ENCODE measurements at places on chromosomes 5 and 9.
A peak's percentile ranks its signal among the peaks of the same experiment; 100 is the strongest.

DNA sequence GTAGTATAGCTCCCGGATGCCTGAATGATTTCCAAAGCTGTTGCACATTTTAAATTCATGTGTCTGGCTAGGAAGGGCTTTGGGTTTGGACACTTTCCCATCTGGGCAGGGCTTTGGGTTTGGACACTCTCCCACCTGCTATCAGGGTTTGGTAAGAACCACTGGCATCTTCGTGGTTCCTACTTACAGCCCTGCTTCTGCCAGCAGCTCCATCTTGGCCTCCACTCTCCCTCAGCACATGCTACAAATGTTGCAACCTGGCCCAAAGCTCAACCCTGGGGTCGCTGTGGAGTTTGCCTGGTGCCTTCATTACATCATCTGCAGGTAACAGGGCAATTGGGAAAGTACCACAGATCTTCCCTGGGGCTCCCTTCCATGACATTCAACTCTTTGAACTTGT lies 3.5 kb downstream of the TMCO6 start:
- no peak for DNase-seq

DNA sequence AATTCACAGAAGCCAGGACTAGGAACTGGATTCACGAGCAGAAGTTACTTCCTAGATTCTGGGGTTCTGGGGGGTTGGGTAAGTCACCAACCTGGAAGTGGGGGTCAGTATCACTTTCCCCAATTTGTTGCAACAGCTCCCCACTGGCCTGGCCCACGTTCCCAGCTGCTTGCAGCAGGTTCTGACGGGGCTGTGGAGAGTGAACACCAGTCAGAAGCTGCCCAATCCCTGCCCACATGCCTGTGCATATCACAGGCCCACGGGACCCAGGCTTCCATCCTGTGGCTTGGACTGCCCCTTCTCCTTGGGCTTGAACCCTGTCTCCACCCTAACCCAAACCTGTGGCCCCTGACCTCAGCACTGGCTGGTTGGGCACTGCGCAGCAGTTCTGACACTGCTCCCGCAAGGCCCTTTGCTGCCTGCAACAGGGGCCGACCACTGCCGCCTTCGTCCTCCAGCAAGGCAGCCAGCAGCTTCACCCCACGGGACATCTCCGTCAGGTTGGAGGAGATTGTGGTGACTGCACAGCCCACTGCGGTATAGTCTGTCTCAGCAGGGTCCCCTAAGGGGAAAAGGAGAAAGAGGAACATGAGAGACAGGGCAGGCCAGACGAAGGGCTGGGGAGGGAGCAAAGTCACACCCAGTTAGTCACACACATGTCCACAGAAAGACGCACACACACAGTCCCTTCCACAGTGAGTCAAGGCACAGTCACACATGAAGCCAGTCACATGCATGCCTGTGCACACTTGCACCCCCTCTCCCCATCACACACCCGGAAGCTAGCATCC lies 13.1 kb downstream of the TLN1 start:
- DNase-seq: no peak

DNA sequence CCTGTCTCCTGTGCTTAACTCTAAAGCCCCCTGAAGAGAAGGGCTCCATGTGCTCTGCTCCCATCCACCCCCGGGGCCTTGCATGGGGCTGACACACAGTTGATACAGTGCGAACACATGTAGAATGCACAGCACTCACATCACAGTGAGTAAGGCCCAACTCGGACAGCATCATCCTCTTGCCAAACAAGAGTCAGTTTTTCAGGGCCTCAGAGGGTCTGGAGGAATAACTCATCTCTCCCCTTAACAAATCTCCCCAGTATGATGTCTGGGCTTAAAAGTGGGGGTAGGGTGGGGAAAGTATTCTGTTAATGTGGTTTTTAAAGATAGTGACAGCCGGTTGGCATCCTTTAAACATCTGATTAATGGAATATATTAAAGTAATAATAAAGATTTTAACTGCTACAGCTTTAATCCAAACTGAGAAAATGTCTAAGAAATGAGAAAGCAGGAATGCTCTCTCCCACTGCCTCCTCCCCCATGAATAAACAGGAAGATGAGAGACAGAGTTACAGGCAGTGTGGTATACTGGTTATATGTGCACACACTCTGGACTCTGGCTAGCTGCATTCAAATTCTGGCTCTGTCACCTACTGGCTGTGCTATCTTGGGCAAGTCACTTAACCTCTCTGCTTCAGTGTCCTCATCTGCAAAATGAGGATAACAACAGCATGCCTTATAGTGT lies 22.5 kb downstream of the APBA1 start:
- no peak for DNase-seq

DNA sequence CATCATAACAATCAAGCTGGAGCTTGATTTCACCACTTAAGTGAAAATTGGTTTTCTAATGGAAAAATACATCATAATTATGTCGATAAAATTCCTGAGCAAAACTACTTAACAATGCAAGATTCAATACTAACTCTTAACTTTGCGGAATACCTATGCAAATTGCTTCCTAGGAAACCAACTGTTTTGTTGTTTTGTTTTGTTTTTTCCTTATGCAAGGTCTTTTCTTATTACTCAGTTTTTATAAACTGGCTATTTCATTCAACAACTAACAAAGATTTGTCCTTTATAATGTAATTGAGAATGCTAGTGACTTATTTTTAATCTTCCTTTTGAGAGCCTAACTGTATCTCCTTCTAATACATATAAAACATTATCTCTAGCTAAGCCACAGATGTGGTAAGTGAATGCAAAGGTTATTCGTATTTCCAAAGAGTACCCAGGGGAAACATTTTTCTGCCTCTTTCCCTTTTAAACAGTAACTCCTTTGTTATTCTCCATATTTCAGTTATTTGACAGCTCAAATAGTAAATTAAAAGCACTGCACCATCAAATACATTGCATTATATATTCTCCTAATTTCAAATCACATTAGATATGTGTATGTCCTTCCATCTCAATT lies 609.4 kb downstream of the SLCO4C1 start:
- no peak for DNase-seq

DNA sequence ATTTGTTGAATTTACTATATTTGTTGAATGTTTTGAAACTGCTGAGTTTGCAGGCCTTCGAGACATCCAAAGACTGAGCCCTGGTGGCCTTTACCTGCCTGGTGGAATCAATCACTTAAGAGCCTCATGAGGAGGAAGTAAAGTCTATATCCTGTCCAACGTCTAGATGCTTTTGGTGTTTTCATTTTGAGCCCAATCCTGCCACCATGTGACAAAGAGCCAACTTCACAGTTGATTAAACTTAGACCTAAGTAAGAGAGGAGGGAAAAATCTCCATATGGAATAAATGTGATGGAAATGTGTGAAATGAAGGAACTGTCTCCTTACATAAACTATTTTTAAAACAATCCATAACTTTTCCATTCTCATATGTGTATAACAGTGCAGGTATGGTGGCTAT lies 220.1 kb downstream of the PRR16 start:
- DNase-seq: peak; percentile 70

GRCh38 chr5:96067894-96068614 lies 106.4 kb upstream of the ELL2 start:
- DNase-seq: peak; percentile 98

- DNase-seq: no peak
Observed at GRCh38 chr5:127810707-127811490, 107.7 kb downstream of the CCDC192 start.

DNA sequence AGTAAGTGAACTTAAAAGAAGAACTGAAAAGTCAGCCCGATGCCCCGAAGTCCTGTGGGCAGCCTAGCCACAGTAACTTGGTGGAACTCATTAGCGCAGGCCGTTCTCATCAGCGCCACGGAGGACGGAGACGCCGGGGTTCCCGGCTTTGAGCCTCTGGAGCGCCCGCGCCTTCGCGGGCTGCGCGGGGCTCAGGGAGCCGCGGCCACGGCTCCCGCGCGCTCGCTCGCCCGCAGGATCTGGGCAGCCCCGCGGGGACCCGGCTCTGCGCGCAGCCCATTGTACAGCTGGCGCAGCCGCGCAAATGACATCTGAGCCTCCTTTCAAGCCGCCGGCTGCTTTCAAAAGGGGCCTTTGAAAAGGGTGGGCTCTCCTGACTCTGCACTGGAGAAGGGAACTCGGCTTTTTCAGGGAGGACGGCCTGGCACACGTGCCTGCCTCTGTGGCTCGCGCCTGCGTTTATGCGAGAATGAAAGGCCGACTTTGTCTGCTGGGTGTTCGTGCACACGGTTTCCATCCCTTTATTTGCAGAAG lies 40.7 kb downstream of the TLR4 start:
- no peak for DNase-seq

DNA sequence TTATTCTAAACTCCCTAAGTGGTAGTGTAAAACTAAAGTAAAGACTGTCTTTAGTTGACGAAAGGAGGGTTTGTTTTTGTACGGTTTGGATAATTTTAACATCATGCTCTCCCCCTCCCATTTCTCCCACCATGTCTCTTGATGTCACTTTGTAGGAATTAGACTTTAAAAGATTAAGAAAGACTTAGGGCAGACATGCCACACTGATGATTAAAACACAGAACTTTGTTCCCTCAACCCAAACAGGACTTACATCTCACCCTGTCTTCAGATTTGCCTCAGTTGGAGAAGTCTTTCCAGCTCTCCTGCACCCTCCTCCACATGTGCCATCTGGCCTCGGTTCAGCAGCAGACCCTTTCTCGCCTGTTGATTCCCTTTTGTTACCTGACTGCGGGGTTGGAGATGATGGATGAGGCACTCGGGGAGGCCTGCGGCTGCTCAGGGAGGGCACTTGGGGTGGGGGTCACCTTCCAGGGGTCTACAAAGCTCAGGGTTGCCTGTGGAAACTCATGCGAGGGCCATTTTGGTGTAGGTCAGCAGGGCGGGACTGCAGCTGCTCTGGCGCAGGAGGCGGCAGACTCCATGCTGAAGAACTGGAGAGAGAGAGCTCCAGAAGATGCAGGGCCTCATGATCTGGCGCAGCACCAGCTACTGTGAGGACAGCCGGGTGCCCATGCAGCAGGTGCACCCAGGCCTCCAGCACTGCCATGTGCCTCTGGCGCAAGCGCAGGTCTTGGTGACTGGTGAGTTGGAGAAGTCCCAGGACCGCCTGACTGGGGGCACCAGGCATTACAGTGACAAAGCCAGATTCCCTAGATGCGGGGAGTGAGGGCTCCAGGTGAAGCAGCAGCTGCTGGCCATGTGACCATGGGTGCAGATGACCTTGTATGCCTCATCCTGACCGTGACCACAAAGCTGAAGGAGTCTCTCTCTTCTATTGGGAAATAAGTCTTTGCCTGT lies 24.5 kb upstream of the EXOC3 start:
- no peak for DNase-seq

DNA sequence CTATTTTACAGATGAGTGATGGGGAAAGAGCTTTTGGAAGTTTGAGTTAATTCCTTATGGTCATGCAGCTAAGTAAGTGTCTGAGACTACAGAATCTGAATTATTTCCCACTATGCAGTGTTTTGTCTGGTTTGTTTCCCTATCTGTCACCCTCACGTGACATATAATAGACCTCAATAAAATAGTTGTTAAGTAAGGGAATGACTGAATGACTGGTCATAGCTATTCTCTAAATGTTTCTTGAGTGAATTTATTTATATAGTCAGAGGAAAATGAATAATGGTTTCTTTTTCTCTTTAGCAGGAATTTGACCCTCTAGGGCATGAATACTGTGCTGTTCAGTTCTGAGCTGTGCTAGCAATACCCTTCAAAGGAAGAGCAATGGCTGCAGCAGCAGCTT lies 10.3 kb downstream of the TRIM32 start:
- DNase-seq: no peak

DNA sequence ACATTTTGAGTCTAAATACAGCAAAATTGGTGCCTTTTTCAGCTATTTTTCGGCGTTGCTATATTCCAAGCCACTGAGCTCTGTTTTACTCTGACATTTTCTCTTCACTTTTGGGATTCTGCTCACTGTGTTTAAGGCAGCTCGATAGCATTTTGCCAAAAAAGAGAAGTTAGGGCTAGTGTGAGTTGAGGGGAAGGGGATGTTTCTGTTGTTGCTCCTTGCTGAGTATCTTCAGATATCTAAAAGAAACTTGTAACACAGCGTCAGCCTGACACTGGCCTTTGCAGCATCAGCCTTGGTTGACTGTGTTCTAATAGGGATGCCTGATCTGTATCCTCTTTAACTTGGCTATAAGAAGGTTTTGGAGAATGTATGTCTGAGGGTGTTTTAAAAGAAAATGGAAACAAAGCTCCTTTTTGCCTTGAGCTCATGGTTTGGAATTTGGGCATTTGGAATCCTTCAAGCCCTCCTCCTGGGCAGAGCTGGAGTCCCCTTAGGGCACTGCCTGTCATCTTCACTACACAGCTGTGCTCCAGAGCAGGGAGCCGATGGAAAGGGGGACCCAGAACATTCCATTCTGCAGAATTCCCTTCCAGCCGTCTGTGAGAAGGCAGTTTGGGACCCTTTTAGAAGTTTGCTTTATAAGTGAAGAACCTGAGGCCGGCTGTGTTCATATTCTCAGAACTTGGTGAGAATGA lies 63.0 kb downstream of the EXOSC2 start:
- no peak for DNase-seq

DNA sequence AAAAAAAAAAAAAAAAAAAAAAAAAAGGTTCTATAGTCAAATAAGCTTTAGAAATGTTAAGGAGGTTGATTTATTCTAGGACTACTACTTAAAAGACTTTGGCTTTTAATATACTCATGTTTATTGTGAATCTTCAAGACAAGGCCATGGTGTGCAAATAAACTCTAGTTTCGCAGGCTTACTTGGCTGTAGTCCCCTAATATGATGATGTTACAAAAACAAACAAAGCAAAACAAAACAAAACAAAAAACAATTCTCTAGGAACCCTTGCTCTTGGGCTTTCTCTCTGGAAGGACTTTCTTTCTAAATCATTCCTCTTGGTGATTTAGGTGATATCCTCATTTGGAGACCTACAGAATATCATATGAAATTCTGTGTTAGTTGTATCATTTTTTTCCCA lies 172.0 kb downstream of the GDNF start:
- no peak for DNase-seq

DNA sequence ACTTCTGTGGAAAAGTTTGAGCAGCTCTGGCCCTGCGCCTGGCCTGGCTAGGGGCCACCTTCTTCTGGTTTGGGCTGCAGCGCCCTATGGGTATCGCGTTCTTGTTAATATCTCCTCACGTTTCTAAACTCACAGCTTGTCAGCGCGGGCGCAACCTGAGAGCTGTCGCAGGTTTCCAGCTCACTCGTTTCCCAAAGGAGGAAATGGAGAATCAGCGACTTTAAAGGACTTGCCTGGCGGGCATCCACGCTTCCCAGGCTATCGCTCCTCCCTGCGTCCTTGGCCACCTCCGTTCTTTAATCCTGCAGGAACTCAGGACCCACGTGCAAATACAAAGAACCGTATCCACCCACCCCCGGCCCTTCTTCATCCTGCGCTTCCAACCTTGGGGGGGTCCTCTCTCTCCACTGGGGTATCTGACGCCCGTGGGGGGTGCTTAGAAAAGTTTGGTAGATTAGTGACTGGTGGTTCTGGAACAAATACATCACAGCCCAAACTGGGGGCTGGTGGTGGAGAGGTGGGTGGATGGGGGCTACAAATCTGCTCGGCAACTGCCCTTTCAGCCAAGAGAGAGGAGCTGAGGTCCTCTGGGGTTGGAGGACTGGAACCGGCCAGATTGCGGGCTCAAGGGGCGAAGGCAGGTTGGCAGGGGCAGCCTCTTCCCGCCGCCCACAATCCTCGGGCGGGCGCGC lies 578 bp upstream of the PSAT1 start:
- DNase-seq: no peak
